ENCODE measurements at places on chromosomes 2 and 18.

- no peak for DNase-seq
These were observed 10.1 kb downstream of the RND3 start for GRCh38 chr2:150477347-150477746.

DNA sequence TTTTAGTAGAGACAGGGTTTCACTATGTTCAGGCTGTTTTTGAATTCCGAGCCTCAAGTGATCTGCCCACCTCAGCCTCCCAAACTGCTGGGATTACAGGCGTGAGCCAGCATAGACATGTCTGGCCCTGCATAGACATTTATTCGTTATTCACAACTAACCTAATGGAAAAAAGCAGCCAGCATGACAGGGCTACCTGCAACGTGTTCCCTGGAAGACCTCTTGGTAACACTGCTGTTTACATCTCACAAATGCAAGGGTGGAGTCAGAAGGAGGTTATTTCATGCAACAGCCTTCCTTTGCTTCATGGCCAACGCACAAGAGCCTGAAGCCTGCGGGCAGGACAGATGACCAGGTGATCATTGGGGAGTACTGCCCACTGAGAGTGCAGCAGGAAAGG is 9.2 kb downstream of the SERPINE2 start:
- DNase-seq = no peak

DNA sequence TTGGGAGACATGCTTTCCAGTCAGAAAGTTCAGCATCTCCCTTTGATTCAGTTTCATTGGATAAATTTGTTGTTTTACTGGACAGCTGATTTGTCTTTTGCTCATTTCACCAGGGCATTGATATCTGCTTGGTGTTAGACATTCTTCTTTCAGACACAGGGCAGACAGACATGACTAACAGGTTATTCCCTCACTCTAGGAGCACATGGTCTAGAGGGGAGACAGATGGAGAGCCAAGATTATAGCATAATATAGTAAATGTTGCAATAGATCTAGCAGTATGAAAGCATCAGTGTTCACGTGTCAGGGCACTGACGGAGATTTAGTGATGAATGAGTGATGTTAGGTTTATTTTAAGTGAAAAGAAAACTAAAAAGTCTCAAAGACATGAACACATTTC is 187.0 kb upstream of the CYRIA start:
- no peak for DNase-seq

DNA sequence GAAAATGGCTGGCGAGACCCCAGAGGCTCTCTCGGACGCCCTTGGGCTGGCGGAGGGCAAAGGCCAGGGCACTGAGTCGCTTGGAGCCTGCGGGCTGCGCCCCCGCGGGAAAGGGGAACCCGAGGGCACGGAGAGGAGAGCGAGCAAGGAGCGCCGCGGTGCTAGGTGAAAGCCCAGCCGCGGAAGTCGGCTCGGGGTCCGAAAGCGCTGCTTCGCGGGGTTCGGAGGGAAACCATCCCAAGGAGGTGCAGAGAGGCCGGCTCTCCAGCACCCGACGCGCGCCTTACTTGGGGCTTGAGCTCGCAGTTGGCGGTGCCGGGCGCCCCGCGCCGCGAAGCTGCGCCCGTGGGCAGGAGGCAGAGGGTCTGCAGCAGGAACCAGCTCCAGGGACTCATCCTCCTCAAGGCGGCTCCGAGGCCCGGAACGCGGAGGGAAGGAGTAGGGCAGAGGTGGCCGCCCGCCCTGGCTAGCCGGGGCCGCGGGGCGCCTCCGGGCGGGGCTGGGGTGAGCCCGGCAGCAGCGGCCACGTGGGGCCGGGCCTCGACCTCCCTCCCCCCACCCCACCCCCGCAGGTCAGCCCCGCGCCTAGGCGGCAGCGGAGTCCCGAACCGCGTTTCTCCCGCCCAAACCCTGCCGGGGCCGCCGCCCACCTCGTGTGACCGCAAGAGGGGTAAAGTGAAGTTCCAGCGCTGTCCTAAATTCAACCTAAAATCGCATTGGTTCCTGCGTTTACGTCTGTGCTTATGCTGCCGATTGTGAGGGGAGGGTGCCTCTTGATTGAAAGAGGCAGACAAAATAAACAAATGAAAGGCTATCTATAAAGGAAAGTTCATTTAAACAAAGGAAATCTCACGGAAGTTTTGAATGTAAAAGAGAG is at the start of gene TRABD2A:
TRABD2A (minus strand) TSS at position 440 of the 877 bp plus-strand sequence; CDS start at position 395, 45 bp downstream.
- DNase-seq = no peak

- DNase-seq = no peak
These were observed 1.6 kb upstream of the ELOA2 start for GRCh38 chr18:47036927-47037578.
